ENCODE measurements at places on chromosomes 2 and 18. TPM values are rescaled to one million over a fixed set of nuclear protein-coding genes. Genes with fewer than 3 reads are reported as not detected.

GRCh38 chr2:122704109-122704563 lies 948.7 kb downstream of the TSN start:
- H3K36me3 ChIP-seq: no peaks in the 10 kb centered on the region
- no peaks in the 10 kb centered on the region for H3K4me1 ChIP-seq
- H3K4me3 ChIP-seq: no peak overlapping the region

DNA sequence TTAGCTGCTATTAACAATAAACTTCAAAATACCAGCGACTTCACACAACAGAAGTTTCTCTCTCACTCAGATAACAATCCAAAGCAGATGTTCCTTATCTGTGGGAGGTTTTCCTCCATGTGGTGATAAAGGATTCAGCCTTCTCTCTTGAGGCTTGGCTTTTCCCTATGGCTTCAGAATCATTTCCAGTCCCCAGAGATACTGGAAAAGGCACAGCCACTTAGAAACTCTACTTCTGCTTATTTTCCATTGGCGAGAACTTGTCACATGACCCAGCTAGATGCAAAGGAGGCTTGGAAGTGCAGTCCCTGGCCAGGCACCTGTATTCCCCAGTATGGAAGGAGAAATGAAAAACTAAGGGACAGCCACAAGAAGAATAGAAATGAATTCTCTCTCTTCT lies 344.8 kb downstream of the MTX2 start:
- no peak overlapping the region for H3K4me3 ChIP-seq
- H3K4me1 ChIP-seq: no peaks in the 10 kb centered on the region
- H3K36me3 ChIP-seq: no peaks in the 10 kb centered on the region

DNA sequence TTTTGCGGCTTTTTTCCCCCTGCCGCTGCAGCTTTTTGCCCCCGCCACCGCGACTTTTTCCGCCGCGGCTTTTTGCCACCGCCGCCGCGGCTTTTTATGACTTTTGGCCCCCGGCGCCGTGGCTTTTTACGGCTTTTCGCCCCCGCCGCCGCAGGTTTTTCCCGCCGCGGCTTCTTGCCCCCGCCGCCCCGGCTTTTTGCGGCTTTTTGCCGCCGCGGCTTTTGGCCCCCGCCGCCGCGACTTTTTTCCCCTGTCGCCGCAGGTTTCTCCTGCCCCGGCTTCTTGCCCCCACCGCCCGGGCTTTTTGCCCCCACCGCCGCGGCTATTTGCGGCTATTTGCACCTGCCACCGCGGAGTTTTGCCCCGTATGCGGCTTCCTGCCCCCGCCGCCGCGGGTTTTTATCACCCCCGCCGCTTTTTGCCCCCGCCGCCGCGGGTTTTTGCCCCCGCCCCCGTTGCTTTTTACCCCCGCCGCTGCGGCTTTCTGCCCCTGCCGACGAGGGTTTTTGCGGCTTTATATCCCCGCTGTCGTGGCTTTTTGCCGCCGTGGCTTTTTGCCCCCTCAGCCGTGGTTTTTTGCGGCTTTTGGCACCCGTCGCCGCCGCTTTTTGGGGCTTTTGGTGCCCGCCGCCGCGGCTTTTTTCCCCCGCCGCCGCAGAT lies 2750.9 kb downstream of the RPIA start:
- peaks cover 5% of the 10 kb centered on the region for H3K36me3 ChIP-seq
- peaks cover 3% of the 10 kb centered on the region for H3K4me1 ChIP-seq
- no peak overlapping the region for H3K27ac ChIP-seq
- H3K27me3 ChIP-seq: peaks cover 14% of the 10 kb centered on the region
- H3K4me3 ChIP-seq: no peak overlapping the region
- DNase-seq: peak; percentile 11

DNA sequence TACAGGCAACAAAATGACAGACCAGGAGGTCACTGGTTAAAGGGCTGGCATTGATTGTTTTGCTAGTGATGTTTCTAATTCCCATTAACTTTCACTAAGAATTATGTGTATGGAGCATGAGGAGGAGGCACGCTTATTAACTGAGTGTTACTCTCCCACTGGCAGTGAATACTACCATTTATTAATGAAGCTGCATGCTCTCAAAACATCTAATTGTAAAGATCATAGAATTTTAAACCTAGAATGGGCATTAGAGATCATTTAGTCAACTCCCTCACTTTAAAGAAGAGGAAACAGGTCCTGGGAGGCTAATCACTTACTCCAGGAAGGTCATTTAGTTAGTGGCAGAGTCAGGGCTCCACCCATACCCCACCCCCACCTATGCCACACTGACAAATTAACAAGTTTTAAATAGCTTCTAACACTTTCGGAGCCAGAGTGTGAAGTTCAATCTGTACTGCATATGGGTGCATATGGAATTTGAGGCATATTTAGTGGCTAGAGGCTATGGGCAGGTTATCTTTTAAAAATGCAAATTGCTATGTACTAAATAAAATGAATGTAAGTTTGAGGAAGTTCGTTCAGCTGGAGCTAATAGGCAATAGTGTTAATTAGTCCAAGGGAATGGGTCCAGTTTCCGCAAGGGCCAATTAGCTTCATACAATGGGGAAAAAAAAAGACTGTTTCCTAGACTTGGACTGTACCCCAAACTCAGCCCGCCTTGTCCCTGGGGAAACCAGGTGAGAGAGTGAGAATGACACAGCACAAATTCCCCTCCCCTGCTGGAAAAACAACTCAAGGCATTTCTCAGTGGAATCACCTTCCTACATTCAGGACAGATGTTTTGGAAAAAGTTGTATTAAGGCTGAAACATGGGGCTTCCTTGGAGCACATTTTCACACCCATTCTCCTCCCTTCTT lies 178.8 kb downstream of the ICOS start:
- no peak overlapping the region for H3K27ac ChIP-seq
- H3K36me3 ChIP-seq: no peaks in the 10 kb centered on the region
- no peak overlapping the region for H3K4me3 ChIP-seq
- peaks cover 33% of the 10 kb centered on the region for H3K4me1 ChIP-seq
- peaks cover 9% of the 10 kb centered on the region for H3K27me3 ChIP-seq
- DNase-seq: no peak

GRCh38 chr2:164826293-164827243 lies 15.1 kb downstream of the COBLL1 start:
- no peak overlapping the region for H3K4me3 ChIP-seq
- no peak overlapping the region for H3K27ac ChIP-seq
- no peaks in the 10 kb centered on the region for H3K27me3 ChIP-seq

DNA sequence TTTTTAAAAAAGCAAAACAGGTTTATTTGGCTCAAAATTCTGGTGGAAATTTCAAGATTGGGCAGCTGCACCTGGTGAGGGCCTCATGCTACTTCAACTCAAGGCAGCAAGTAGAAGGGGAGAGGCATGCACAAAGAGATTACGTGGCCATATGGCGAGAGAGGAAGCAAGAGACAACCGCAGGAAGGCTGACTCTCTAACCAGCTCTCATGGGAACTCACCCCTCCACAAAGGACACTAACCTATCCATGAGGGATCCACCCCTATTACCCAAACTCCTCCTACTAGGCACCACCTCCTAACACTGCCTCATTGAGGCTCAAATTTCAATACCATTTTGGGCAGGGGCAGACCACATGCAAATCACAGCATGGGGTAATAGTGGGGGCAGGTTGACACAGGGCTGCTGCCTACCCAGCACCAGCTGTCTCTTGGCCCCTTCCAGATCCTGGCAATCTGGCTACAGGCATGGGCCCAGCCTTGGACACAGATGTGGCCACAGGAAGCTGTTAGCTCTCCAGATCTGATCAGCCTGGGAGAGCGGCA lies 2.0 kb upstream of the CAPN10 start:
- peak overlapping the region; percentile 28 for H3K27ac ChIP-seq
- H3K36me3 ChIP-seq: peaks cover 13% of the 10 kb centered on the region
- no peaks in the 10 kb centered on the region for H3K27me3 ChIP-seq
- no peak for DNase-seq
- peaks cover 50% of the 10 kb centered on the region for H3K4me1 ChIP-seq

The TCF4 gene
- not detected for total RNA-seq

DNA sequence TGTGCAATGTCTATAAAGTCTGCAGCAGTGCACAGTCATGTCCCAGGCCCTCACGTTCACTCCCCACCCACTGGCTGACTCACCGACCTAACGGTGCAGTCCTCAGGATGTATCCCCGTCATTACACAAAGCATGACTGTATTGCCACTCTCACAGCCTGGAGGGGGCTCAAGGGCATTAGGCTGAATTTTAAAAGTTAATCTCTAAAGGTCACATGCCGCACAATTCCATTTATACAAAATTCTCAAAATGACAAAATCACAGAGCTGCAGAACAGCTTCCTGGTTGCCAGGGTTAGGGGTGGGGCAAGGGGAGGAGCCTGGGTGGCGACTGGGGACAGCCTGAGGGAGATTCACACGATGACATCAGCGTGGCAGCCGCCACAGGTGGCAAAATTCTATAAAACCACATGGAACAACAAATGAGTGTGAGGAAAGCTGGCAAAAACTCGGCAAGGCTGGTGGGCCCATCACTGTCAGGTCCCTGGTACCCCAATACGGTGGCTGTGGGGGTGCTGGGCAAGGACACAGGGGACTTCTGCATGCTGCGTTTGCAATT lies 97.6 kb downstream of the NDUFA10 start:
- H3K27ac ChIP-seq: peak overlapping the region; percentile 83
- H3K4me3 ChIP-seq: peak overlapping the region; percentile 36
- peaks cover 24% of the 10 kb centered on the region for H3K4me1 ChIP-seq
- H3K27me3 ChIP-seq: peaks cover 8% of the 10 kb centered on the region
- DNase-seq: peak; percentile 90

GRCh38 chr2:199189229-199189628 lies 268.5 kb downstream of the SATB2 start:
- DNase-seq: no peak
- no peaks in the 10 kb centered on the region for H3K36me3 ChIP-seq
- H3K4me1 ChIP-seq: no peaks in the 10 kb centered on the region
- H3K27ac ChIP-seq: no peak overlapping the region
- no peak overlapping the region for H3K4me3 ChIP-seq

DNA sequence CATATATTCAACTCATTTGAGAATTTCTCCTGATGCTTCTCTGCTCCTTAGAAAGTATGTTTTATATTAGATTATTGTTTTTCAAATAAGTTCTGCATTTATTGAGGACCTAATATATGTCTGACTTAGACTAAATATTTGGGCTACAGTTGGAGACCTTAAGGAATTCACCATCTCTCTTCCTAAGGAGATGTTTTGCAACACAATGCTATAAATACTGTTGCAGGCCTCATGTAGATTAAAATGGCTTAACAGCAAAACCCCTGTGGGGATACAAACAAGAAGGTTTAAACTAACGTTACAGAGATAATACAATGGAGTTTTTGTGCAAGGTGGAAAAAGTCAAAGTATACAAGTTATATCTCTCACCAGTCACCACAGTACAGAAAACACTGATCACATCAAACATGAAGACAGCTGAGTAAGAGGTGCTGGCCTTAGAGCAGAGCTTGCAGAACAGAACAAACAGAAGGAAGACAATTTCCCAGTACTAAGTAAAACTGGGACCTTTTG lies 20.1 kb upstream of the BMPR2 start:
- no peak overlapping the region for H3K4me3 ChIP-seq
- no peaks in the 10 kb centered on the region for H3K27me3 ChIP-seq
- H3K27ac ChIP-seq: no peak overlapping the region
- no peak for DNase-seq
- no peaks in the 10 kb centered on the region for H3K36me3 ChIP-seq

GRCh38 chr2:54716375-54716774 lies 7.1 kb upstream of the EML6 start:
- no peaks in the 10 kb centered on the region for H3K36me3 ChIP-seq
- H3K4me3 ChIP-seq: no peak overlapping the region
- no peaks in the 10 kb centered on the region for H3K4me1 ChIP-seq
- peaks cover 24% of the 10 kb centered on the region for H3K27me3 ChIP-seq
- DNase-seq: no peak

GRCh38 chr2:41151746-41152145 lies 699.9 kb upstream of the SLC8A1 start:
- no peaks in the 10 kb centered on the region for H3K27me3 ChIP-seq
- DNase-seq: no peak
- no peaks in the 10 kb centered on the region for H3K36me3 ChIP-seq
- no peak overlapping the region for H3K4me3 ChIP-seq

- peaks cover 13% of the 10 kb centered on the region for H3K27me3 ChIP-seq
- H3K4me3 ChIP-seq: no peak overlapping the region
- no peak for DNase-seq
- H3K27ac ChIP-seq: no peak overlapping the region
- no peaks in the 10 kb centered on the region for H3K36me3 ChIP-seq
- H3K4me1 ChIP-seq: no peaks in the 10 kb centered on the region
These were observed 45.9 kb downstream of the ITPRID2 start for GRCh38 chr2:181937473-181937872.

- H3K36me3 ChIP-seq: peaks cover 27% of the 10 kb centered on the region
- peaks cover 15% of the 10 kb centered on the region for H3K4me1 ChIP-seq
- H3K27ac ChIP-seq: no peak overlapping the region
- DNase-seq: no peak
These were observed 2.8 kb downstream of the ETAA1 start for GRCh38 chr2:67399831-67400489.
